ENCODE measurements at places on chromosomes 4 and X.

- DNase-seq = no peak
These were observed 43.1 kb downstream of the ADAMTS3 start for GRCh38 chr4:72525938-72526337.

DNA sequence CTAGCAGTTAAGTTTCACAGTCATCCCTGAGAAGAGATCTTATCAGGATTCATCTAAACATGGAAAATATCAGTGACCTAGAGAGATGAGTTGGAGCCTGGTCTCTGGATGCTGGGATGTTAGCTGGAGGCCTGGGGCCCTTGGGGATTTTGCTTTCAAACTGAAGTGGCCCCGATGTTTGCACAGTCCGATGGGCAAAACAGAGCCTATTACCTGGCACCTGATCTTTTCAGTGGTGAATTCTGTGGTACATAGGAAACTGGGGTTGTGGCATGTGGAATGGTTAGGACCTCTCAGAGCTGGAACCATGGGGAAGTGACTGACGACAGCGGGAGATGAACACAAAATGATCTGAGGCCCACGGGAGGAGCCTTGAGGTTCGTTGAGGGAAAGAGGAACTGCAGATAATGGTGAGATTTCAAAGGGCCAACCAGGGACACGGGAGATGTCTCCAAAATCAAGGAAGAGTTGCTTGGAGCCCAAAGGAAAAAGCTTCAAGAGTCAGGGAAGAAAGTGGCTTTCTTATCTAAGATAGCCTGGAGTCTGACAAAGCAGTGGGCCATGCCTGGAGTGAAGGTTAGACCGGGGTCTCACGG is 17.8 kb upstream of the TENM3 start:
- DNase-seq = no peak

- DNase-seq = no peak
These were observed 231.7 kb downstream of the HS3ST1 start for GRCh38 chr4:11196927-11197522.

- no peak for DNase-seq
These were observed 30.7 kb upstream of the SMARCA5 start for GRCh38 chr4:143482840-143483239.

DNA sequence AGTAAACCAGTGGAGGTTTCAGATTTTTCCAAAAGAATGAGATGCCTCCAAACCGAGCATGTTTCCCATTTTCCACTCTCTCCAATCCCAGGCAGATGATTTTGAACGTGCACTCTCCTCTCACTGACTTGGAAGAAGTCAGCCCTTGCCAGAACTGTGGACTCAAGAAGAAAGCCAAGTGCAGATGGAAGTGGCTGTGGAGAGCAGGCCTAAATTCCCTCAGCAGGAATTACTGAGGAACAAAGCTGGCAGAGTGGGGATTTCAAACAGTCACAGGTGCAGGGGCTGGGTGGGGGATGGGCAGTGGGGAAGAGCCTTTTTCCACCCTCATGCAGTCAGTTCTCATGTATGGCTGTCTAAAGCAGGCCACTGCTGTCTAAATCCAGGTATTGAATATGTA is 83.5 kb upstream of the PLAC1 start:
- DNase-seq = no peak

Measured in effector memory CD4-positive, alpha-beta T cell (primary cell).